ENCODE measurements at places on chromosomes 12 and 14.

DNA sequence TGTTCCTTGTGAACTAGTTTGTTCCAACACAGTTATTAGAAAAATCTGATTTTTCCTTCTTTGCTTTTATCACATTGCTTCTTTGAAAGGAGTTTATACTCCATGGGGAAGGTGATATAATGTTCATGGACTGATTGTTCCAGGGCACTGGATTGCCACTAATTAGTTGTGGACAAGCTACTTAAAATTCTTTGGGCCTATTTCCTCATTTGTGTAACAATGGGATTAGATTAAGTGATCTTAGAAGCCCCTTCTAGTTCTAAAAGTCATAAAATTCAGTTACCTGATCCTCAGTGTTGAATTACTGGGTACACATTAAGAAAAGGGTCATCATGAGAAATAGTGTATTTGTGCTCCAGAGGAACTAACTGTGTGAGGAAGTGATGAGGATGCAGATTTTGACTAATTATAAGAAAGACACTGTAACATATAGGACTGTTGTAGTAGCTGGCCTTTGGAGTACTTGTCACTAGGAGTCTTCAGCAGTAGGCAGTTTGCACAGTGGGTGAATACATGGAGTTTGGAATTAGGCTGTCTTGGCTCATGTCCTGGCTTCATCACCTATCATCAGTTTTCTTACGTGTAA, 82.2 kb downstream of the MIA2 start:
- no peak for DNase-seq

DNA sequence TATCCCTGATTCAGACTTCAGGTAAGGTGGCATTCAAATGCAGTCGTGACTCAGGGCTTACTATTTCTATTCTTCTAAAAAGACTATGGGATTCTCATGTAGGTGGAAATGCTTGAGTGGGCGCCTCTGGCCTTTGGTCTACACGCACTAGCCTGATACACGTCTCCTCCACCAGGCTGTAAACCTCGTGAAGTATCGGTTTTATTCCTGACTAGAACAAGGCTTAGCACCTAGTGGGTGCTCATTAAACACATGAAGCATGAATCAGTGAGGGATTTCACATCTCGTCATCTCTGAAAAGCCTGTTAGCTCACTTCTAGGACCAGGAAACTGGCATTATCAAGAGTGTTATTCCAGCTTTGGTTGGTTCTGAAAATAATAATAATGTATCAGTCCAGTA, 17.7 kb upstream of the HNF1A start:
- no peak for DNase-seq

DNA sequence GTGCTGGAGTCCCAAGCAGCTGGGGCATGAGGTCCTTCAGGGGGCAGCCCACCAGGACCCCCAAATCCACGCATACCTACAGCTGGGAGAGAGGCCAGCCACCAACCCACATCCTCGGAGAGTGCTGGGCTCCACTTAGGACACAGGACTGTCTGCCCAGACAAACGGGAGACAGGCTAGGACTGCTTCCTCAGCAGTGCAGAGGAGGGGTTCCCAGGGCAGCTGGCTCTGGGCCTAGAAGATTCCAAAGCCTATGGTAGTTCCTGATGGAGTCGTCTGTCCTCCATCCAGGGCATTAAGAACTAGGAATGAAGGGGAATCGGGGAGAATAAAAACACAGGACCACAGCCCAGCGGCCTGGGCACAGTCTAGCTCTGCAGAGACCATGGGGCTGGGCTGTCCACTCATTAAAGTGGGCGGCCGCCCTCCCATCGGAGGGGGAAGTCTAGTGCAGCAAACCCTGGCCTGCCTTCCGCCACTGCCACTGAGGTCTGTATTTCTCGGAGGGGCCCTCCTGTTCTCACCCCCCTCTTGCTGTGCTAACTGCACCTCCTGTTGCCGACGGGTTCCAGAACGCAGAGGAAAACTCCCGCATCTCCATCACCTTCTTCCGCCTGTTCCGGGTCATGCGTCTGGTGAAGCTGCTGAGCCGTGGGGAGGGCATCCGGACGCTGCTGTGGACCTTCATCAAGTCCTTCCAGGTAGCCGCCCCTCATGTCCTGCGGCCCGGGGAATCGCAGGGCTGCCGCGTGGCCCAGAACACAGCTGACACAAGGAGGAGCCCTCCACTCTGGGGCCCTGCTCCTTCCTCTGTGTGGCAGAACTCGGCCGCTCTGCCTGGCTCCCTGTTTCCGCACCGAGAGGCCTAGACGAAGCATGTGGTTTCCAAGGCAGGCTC, 143.5 kb upstream of the FKBP4 start:
- no peak for DNase-seq

- DNase-seq = no peak
Observed at GRCh38 chr12:104553421-104553820, 96.7 kb downstream of the CHST11 start.

DNA sequence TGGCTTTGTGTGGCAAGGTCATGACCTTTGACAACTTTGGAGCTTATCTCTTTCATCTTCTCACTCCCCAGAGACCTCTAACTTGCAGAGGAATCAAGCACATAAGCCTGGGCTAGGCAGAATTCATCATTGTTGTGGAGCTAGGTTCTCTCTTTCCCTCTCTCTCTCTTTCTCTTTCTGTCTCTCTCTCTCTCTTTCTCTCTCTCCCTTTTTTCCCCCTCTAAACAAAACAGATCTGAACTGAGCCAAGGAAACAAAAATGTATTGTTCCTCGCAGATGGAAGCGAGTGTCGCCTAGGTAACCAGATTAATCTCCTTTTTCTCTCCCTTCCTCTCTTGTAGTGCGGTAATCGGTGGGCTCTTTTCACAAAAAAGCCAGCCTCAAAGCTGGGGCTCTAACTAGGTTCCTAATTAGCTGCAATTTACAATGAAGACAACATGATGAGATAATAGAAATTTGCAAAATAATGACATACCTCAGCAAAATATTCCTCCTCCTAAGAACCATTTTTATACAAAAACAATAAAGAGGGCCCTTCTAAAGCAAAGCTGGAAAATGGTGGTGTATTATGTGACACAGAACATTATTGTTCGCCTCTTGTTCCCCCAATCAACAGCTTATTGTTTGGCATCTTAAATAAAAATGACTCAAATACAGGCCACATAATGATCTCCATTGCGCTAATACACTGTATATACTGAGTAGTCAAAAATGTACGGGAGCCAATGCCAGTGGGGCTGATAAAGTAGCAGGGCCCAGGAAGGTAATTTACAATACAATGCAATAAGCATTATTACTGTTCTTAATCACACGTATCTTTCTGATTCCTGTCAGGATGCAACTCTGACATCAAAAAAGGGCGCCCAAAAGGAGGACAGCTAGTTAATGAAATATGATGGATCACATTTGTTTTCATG, 65.7 kb upstream of the SOX5 start:
- DNase-seq = no peak

DNA sequence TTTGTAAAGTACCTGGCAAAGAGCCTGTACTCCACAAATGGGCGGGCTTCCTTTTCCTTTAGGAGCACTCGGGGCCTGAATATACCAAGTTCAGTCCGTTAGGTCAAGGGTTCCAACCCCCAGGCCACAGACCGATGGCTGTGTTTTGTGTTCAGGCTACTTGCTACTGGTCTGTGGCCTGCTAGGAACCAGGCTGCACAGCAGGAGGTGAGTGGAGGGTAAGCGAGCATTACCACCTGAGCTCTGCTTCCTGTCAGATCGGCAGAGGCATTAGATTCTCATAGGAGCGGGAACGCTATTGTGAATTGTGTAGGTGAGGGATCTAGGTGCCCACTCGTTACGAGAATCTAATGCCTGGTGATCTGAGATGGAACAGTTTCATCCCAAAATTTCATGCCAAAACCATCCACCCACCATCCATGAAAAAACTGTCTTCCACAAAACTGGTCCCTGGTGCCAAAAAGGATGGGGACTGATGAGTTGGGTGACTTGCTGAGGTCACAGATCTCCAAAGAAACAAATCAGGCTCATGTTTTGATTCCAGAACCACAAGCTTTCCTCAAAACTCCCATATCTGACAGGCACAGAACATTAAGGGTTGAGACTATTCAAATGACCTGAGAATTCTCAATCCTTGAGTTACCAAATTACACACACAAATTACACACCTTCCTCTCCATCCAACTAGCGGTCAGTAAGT, 4.2 kb downstream of the CSRP2 start:
- no peak for DNase-seq

GRCh38 chr12:108816652-108817335, 40.6 kb downstream of the SSH1 start:
- no peak for DNase-seq

DNA sequence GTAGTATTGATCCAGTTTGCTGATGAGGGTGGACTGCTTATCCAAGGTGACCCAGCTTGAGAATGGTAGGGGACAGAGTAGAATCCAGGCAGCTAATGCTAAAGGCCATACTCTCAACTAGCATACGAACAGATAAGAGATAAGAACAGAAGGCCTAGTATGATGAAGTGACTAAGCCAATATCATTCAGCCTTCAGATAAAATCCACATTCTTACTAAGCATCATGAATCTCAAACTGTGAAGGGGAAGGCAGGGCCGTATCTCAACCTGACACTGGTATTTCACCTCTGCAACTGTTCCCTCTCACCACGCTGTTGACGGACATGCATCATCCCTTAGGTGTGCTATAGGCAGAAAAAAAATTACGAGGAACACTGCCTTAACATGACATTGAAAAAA, 8.1 kb upstream of the CKAP4 start:
- DNase-seq = no peak

- no peak for DNase-seq
Observed at GRCh38 chr14:77603031-77603430, 13.4 kb downstream of the SPTLC2 start.

DNA sequence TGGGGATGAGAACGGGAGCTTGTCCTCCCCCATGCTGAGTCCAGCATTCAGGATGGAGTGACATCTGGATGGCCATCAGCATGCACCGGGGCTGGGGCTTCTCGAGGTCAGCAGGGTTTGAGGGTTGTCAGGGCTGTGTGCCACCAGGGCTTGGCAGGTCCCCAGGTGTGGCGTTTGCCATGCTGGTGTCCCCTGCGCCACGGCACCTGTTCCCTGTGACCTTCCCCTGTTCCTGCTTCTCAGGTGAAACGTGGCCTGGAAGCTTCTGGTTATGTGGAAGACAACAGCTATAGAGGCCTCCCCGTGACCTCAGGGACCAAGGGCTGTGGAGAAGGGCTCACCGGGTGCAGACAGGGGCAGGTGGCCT, 152.4 kb downstream of the KIF26A start:
- no peak for DNase-seq

DNA sequence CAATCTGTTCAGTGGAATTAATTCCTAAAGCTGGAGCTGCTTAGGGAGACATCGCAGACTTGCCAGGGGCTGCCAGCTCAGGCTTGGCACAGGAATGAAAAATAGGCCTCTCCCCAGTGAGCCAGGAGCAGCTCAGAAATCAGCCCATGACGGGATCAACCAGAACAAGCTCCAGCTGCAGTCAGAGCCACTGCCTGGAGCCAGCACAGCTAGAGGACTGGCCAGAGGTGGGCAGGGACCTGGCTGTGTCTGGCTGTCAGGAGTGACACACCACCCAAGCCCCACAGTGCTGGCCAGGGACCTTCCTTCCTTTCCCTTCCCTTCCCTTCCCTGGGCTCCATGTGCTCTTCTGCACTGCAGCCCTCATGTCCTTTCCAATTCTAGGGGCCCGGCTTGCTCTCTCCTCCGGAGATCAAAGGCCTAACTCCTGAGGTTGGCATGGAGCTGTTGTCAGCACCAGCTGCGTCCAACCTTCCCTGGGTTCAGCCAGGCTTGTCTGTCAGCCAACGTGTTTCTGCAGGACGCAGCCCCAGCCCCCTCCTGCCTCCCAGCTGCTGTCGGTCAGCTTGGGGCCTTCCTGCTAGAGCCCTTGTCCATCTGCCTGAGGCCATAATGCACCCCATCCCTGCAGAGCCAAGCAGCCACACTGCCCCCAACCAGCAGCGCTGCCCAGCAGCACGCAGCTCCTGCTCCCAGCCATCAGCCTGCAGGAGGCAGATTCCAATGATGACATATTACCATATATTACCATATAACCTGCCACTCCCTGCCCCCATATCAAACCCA, 149.3 kb downstream of the CALM1 start:
- peak; percentile 54 for DNase-seq

DNA sequence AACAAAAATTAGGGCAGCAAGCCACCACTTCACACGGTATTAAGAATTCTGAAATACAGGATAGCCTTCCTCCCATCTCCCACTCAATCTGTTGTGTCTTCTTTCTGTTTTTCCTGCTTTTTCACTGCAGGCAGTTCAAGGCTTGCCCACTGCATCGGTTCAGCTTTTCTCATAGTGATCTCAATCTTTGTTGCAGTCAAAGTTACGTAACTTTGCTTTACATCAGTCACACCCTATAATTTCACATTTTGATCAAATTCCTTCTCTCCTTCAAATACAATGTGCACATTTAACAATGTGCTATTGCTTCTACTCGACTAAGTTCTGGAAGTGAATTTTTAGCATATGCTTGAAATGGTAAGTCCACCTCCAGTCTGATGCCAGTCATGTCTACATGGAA, 217.6 kb downstream of the EFCAB11 start:
- DNase-seq = no peak

GRCh38 chr12:6613776-6614512, 6.8 kb upstream of the CHD4 start:
- DNase-seq = peak; percentile 93

GRCh38 chr12:14961466-14962152, at the start of gene ARHGDIB:
Gene ARHGDIB, minus strand, starts transcription at chr12:14961601. Its CDS starts 10,889 bp downstream, at chr12:14950712.
- no peak for DNase-seq

- DNase-seq = no peak
Observed at GRCh38 chr14:101928415-101928841, 35.9 kb upstream of the DYNC1H1 start.

DNA sequence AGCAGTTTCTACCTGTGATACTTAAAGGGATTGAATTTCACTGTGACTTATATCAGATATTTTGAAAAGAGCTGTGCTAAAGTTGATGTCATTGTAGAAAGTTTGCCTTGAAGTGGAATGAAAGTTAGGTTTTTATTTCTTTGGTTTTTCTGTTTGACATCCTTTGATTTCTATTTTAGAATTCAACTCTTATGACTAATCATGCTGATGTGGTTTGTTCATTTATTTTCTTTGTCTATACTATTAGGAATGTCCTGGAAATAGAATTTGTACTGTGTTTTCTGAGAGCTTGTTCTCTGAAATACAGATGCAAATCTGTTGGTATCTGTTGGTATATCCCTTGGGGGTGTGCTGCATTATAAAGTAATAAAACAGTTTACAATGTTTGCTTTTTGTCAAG, 3.3 kb downstream of the CNOT2 start:
- DNase-seq = no peak

GRCh38 chr12:104956870-104957718, 996 bp downstream of the SLC41A2 start:
- no peak for DNase-seq
